NCI-H1048 (cell line): ENCODE measurements at places on chromosomes 6 and 20.

DNA sequence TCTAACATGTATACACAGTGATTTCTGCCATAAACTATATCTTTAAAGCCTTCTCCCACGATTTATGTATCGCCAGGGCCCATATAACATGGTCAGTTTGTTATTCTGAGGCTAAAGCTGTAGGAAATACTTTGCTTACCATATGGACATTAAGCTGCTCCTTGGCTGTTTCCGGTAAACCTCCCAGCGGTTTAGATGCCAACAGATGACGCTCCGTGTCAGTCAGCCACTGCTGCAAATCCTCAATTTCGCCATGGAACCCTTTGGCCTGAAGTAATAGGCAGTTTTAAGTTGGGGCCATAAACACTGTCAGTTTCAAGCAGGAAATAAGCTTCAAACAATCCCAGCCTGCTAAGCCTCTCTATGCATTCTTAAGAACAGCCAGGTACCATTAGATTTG is 145.4 kb downstream of the DST start:
- DNase-seq, result no peak

- DNase-seq, result no peak
Observed at GRCh38 chr6:43242908-43243663, at the start of gene TTBK1. TTBK1 (plus strand) TSS chr6:43243481; CDS start chr6:43246661, 3,180 bp downstream.

- no peak for DNase-seq
Observed at GRCh38 chr6:138765896-138766655, 7.5 kb upstream of the CCDC28A start.

DNA sequence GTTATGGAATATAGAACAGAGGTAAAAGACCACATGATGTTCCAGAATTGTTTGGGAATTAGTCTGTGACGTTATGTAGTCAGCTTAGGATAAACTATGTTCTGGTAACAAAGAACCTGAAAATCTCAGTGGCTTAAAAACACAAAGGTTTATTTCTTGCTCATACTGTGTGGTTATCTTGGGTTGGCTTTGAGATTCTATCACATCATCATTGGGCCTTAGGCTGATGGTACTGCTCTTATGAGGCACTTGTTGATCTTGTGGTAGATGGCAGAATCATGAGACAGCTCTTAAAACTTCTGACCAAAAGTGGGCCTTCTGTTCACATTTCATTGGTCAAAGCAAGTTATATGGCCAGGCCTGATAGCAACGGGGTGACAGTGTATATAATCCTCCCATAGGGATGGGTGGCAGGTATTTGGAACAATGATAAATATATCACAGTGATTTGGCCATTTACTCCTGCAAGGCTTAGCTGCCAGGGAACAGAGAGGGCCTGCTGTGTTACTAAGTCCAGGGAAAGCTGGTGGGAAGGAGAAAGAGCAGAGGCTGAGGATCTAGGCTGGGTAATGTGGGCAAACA is 13.5 kb downstream of the DHX35 start:
- DNase-seq, result no peak

GRCh38 chr20:59428441-59429205 is 128.2 kb downstream of the EDN3 start:
- DNase-seq, result no peak

- DNase-seq, result no peak
Observed at GRCh38 chr6:148263961-148264360, 78.7 kb upstream of the SASH1 start.

DNA sequence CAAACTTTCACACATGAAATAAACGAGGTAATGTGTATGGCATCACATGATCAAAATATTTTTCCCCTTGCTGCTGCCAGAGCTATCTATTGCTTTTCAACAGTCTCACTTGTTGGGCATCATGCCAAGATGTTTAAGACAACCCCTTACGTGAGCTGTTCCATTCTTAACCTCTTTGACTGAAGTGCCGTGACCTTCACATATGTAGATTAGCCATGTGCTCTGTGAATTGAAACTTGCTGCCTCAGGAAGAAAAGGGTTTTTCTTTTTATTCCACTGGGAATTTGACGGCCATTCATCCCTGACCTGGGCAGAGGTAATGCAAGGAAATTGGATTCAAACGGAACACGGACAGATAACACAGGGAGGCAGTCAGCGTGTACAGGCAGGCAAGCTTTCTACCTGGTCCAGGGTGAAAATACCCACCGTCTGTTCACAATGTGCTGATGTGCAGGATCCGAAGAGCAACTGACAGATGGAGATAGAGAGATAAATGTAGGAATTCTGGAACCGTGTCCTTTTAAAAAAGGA is 14.2 kb downstream of the ARID1B start:
- DNase-seq, result peak; percentile 27

DNA sequence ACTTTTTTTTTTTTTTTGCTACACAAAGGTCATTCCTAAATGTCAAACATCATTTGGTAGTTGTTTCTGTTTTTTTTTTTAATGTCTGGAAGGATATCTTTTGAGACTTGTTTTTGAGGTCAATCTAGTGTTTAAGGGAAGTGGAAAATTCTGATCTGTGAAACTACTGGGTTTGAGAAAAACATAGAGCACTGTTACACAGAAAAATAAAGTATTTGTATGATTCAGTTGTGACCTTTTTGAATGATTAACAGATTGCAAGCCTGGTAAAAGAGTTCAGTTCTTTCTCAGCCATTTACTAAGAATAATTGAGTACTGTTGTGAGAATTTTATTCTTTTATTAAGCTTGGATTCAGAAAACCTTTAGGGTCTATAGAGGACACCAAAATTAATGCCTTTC is 276.7 kb downstream of the ADGRB3 start:
- no peak for DNase-seq

DNA sequence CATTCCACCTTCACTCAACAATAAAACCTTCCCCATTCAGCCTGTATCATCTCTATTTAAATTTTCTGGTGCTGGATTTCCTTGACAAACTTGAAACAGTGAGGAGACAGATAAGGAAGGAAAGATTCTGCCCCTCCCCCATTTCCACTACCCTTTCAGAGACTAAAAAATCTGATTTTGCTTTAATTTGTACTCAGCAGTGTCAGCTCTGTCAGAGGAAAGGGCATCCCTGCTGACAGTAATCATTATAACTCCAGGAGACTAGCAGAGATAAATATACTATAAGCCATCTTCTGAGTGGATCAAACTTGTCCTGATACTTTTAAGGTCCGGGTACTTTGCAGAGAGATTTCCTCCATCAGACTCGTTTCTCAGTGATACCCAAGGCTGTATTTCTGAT is 155.6 kb downstream of the SAMD5 start:
- no peak for DNase-seq

DNA sequence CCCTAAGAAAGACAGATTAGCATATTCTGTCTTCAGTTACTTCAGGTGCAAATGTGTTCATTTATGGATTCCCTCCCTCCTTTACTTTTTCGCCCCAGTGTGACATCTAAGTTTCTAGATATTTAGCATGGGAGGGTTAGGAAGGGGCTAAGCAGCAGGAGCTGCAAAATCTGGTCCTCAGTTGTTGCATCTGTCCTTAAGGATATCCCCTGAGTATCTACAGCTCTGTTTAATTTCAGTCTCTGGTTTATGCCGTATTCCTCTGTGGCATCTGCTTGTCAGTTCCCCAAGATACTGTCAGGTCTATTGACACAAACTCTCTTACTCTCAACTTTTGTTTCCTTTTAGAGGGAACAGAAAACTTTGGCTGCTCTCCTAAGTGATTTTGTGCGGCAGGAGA is 754.6 kb upstream of the MAP3K7 start:
- DNase-seq, result no peak

- no peak for DNase-seq
Observed at GRCh38 chr6:9467741-9468140, 947.1 kb downstream of the TFAP2A start.

DNA sequence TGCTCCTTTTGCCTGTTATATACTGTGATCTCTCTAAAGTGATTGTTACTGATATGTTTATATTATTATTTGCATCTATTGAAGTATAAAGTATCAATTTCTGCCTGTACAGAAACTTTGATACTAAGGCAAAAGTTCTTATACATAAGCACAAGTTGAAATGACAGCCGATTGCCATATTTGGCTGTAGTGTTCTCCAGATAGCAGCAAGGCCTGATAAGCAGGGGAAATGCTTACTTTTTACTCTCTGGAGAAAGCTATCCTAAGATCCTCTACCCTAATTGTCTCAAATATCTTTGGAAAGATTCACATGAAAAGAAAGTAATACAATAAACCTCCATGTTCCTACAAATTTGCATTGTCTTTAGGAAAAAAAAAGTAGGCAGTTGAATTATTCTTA is 31.4 kb downstream of the SENP6 start:
- no peak for DNase-seq

DNA sequence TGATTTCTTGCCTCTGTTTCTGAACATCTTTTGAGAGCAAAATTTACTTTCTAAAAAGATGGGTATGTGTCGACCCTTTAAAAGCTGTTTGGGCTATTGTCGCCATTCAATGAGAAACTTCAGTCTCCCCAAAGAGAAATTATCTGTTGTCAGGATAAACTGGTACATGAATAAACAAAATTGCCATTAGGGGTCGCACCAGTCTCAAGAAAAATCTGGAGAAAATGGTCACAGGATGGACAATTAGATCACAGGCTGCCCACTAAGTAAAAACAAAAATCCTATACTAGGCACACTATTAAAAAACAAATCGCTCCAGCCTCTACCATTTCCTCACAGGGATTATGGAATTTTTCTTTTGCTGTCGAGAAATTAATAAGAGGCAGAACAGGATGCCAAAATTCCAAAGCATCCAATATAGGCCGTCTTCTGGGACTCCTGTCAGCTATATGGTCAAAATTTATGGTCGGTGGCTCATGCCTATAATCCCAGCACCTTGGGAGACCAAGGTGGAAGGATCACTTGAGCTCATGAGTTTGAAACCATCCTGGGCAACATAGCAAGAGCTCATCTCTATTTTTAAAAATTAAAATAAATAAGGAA is 5.5 kb upstream of the HLA-E start:
- no peak for DNase-seq

DNA sequence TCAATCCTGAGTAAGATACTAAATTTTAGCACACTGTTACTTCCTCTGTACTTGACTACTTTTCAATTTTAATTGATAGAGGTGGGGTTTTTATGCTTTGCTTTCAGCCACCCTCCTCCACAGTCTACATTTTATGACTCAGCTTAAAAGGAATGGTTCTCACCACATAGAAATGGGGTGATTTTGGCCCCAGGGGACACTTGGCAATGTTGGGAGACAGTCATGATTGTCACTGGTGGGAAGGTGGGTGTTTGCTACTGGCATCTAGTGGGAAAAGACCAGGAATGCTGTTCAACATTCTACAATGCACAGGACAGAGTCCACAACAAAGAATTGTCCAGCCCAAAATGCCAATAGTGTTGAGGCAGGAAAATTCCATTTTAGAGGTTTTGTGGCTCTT is 71.3 kb downstream of the PCSK2 start:
- no peak for DNase-seq

GRCh38 chr6:113732384-113732966 is 124.7 kb upstream of the MARCKS start:
- DNase-seq, result no peak

DNA sequence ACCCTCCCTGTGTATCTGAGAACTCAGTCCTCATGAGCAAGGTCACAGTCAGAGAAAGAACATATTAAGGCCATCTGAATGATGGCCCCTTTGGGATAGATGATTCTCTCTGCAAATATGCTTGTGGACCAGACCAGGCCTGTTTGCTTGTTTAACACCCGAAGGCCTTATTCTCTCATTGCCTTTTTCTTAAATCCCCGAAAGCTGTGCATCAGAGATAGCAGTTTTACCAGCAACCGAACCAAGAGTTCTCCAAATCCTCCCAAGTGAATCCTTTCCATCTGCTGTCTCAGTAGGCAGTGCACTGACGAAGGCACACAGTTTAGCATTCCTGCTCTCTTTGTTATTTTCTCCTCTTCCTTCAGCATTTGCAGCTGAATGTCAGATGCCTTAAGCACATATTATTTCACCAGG is 79.8 kb downstream of the TRMT6 start:
- no peak for DNase-seq

DNA sequence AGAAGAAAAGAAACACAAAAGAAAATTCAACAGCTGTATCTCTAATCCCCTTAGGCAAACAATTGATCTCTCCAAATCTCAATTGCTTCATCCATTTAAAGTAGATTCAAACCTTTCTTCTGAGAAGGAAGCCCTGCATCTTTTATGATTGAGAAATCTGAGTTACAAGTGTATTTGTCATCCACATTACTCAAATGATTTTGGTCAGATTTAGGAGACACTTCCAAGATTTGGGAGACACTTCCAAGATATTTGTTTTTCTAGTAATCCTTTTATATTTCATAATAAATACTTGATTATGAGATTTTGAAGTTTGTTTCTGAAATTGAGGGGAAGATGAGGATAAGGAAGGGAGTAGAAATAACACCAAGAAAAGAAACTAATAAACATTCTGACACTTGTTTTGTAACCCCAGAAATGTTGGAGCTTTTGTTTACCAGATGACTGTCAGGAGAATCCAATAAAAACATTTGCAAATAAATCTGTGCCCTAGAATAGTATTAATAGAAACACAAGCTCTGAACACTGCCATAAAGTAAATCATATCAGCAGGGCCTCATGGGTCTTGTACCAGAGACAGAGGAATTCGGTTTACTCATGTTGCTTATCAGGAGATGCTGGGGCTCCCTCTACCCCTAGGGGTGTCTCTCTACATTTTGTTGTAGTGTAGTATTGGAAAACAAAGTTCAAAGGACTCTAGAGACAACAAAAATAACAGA is 314.3 kb upstream of the NT5E start:
- DNase-seq, result no peak

DNA sequence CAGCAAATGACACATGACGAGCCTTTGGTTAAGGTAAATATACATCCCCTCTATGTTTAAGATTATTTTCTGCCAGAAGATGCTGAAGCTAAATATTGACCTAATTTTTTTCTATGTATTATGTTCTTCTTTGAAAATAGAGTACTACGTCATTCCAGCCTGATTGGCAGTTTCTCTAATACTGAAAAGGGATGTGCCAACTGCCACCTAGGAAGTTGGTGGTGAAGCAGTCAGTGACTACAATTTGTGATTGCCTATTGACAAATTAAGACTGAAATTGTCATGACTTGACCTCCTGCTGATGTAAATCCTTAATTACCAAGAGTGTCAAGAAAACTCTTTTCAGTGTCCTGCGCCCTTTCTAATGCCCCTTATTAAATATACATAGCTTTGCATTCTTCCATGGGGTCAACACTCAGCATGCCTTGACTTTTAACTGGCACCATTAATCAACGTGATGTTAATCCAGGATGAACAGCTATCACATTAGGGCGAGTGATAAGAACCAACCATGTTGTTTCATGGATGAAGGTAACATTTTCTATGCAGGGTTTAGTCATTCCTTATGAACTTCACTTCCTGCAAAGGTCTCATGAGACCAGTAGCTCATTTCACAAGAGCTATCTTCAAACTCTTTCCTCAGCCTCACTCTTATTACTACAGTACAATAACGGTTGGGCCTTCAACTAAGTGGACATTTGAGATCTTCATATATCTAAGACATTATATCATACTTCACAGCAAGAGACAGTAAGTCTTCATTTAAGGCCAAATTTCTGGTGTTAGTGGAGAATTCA is 22.5 kb upstream of the SGK1 start:
- DNase-seq, result no peak

- DNase-seq, result no peak
Observed at GRCh38 chr6:106360989-106361430, 493 bp downstream of the CRYBG1 start.

GRCh38 chr6:164010441-164011103 is 596.1 kb downstream of the QKI start:
- DNase-seq, result no peak
